Motor neuron (in vitro differentiated cells): ENCODE measurements at places on chromosomes 2 and 18. TPM values are rescaled to one million over a fixed set of nuclear protein-coding genes. Genes with fewer than 3 reads are reported as not detected.

DNA sequence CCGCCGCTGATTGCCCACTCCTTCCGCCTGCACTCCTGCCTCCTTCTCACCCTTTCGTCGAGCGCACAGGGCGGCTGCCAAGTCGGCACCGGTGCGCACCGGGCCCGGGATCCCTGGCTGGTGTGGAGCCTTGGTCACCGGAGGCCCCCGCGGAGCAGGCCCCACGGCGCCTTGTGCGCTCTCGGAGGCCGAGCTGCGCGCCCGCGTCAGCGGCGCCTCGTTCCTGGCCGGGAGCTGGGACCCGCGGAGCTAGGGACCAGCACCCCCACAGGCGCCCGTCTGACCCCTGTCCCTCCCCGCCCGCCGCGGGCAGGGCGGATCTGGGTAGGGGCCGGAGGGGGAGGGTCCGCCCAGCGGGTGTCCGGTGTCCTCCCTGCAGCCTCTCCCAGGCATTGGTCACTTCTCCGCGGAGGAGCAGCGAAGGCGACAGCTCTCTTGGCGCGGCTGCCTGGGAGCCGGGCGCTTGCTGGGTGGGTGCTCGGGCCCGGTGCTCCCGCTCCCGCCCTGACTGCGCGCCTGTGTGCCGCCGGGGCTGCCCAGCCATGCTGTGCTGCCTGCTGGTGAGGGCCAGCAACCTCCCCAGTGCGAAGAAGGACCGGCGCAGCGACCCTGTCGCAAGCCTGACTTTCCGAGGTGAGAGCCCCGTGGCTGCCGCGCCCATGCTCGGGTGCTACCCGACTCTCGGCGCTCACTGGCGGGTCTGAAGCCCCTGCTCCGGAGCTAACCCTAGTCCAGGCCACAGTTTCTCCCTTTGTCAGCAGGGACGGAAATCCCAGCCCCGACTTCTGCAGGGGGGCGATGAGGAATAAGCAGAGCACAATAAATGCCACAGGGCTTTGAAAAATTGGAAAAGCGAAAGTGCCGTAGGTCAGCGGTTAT is 13.2 kb downstream of the DYSF start:
- peak; percentile 67 for ATAC-seq

DNA sequence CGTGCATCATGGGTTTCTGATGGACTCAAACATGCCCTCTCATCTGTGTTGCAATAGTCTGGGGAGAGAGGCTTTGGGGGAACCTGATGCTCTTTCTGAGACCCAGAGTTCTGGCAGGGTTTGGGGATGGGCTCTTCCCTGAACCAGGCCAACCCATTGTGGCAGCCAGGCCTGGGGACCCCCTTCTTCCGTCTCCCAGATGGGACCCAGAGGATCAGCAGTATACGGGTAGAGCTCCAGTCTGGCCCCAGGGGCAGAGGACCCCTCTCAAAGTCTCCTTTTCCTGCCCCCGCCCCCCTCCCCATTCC is 333.7 kb downstream of the DYSF start:
- no peak for ATAC-seq

DNA sequence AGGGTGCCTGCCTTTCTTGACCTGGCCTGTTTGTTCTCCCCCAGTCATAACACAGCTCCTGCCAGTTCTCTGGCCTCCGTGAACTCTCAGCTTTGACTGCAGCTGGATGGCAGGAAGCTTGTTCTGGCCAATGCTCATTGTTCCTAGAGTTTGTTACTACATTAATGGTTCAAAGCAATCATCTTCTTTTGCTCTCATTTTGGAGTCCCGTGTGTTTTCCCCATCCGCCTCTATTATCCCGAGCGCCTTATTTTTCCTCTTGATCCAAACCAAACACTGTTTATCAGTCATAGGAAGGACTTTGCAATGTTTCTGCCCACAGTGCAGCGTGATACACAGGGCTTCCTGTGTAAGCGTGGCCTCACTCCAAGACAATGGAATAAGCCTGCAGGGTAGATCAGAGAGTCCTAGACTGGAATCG is 184.3 kb upstream of the APCDD1 start:
- ATAC-seq = no peak

TBR1 gene
- 0.09 and 0.21 TPM in 2 replicates for total RNA-seq

GRCh38 chr2:142307086-142307485 is 176.3 kb upstream of the LRP1B start:
- ATAC-seq = no peak

DNA sequence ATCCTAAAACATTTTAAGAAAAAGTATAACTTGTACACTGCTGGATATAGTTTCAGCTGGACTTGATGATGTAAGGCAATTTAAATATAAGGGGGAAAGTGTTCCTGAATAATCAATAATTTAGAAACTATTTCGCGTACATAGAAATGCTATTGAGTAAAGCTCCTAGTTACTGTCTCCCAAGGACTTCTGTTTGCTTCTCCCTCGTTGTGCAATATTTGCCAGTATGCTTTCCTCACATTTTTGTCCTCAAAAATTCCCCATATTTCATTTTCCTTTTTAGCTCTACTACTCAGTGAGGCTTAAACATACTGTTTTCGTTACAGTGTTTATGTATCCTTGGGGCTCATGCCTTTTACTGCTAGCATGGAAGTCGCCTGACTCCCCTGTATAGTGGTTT is 36.9 kb downstream of the ATP9B start:
- ATAC-seq = no peak

OTX1 gene
- total RNA-seq = 0.14 and 0.22 TPM in 2 replicates

DNA sequence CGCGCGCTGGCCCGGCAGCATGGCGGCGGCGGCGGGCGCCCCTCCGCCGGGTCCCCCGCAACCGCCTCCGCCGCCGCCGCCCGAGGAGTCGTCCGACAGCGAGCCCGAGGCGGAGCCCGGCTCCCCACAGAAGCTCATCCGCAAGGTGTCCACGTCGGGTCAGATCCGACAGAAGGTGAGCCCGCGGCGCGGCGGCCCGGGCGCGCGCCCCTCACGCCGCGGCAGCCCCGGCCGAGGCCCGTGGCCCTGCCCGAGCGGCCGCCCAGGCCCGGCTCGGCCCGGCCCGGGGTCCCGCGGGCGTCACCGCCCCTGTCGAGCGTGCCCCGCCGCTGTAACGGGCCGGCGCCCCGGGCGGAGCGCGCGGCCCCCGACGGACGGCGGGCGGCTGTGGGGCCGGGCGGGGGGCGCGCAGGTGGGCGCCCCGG is 218 bp downstream of the DGKD start:
- peak; percentile 21 for ATAC-seq

C2orf80 gene
- 9.2 and 10.6 TPM in 2 replicates for total RNA-seq

- no peak for ATAC-seq
Observed at GRCh38 chr18:32378705-32379104, 92.0 kb downstream of the GAREM1 start.

DNA sequence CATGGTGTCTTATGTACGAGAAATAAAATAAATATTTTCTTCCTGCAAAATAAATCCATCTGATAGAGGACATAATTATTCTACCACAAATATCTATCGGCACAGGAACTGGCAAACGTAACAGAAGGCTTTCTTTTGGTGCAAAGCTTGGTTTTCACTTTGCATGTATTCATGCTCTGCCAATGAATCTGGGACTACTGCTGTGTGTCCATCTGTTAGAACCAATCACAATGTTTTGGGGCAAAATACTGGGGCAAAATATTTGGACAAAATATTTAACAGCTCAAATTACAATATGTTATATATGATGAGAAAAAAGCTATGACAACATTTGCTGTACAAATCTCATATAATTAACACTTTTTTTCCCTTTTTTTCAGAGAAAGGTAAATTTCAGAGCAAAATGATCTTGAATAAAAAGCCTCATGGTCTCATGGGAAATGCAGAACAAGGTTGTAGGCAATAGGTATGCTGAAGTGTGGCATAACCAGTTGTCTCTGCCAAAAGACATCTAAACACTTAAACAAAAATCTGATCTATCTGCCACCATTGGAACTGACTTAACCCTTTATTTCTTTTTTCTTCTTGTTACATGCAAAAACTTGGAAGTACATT is 923.2 kb downstream of the CPS1 start:
- no peak for ATAC-seq

CAPN14 gene
- 0.37 and 0.67 TPM in 2 replicates for total RNA-seq

SPC25 gene
- total RNA-seq = 0.71 and 2.2 TPM in 2 replicates
